ENCODE measurements at places on chromosomes 1 and 21. TPM values are rescaled to one million over a fixed set of nuclear protein-coding genes. Genes with fewer than 3 reads are reported as not detected.

Gene FAM89A
- total RNA-seq, result 8.4 TPM

GRCh38 chr1:48741380-48741779, 35.3 kb downstream of the BEND5 start:
- no peak for DNase-seq

GRCh38 chr1:109823543-109824348, 60.0 kb upstream of the EPS8L3 start:
- peak; percentile 90 for DNase-seq

GRCh38 chr21:45592626-45593134, 50.4 kb upstream of the SLC19A1 start:
- DNase-seq, result peak; percentile 25

Gene MAB21L3
- total RNA-seq, result not detected

DNA sequence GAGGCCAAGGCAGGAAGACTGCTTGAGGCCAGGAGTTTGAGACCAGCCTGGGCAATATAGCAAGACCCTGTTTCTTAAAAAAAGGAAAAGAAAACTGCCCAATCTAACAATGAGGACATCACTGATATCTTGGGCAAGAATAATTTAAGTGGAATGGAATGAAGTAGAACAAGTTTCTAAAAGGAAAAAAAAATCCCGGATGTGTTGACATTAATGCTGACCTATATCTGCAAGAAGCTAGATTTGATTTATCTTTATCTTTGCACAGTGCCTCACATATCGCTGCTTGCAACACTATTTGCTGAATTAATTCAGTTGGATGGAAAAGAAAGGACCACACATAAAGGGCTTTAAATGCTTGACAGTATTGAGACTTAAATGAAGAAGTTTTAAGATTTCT, 27.8 kb downstream of the DIPK1A start:
- DNase-seq, result no peak

DNA sequence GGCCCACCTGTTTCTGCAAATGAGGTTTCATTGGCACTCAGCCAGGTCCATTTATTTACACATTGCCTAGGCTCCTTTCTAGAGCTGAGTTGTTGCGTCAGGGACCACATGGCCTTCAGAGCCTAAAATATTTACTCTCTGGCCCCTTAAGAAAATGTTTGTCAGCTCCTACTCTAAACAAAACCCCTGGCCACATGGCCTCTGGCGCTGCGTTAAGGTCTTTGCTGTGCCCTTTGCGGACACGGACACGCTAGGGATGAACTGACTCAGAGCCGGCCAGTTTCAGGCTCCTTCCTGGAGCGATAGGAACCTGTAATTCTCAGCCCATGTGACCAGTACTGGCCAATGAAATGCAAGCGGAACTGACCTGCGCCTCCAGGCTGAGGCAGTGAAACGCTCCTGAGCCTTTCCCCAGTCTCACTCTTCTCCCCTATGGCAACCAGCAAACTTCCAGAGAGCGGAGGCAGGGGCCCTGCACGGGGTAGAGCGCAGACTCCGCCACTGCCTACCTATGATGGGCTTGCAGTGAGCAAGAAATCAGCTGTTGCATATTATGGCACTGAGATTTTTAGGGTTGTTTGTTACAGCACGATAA, 160.3 kb downstream of the ETS2 start:
- DNase-seq, result peak; percentile 41

DNA sequence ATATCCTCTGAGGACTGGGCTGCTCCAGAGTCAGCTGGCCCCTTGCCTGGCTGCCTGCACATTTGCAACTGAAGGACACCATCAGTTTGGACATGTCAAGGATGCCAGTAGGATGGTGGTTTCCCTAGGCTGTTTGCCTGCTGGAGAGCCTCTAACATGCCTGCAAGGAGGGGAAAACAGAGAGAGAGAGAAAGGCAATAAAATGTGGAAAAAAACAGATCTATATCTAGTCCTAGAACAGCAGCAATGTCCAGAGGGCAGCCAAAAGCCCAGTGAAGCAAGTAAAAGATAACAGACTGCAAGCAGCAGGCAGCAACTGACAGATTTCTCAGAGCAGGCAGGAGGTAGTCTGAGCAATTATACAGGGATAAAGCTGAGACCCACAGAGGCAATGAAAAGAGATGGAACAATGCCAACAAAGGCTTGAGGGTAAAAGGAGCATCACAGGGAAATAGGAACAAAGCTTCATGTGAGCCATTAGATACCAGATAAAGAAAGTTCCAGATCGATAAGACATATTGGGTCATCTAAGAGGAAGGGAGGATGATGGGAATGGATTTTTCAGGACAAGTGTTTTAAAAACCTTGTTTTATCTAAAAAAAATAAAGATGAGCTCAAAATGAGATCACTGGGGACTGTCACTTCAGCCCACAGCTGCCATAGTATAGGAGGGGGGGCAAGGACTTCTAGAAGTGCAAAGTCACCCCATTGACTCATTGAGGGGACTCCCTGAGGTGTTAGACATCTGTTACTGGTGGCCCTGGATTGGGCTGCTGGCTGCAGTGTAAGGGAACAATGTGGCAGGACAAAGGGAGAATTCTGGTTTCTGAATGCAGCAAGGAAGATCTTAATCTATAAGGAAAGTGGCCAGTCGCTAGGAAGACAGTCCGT, 38.6 kb upstream of the GADD45A start:
- no peak for DNase-seq

Gene IFNAR1
- 38.5 TPM for total RNA-seq

Gene TNFRSF9
- total RNA-seq, result not detected

DNA sequence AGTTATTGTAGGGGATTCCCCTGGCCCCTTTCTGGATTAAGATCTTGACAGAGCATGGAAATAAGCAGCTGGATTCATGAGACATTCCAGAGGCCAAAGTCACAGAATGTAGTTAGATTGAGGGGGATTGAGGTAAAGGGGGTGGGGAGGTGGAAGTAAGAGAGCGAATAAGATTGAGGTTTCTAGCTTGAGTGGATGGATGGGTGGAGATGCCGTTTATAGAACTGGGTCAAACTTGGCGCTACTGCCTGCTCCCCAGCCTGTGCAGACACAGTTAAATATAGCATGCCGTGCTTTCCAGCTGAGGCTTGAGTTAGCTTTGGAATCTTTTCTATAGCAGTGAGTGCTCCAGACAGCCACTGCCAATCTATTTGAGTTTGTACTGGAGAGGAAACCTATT, 85.7 kb downstream of the DYRK1A start:
- DNase-seq, result no peak

Data from posterior vena cava (tissue), 2 donors.